ENCODE measurements at places on chromosomes 4 and X.

DNA sequence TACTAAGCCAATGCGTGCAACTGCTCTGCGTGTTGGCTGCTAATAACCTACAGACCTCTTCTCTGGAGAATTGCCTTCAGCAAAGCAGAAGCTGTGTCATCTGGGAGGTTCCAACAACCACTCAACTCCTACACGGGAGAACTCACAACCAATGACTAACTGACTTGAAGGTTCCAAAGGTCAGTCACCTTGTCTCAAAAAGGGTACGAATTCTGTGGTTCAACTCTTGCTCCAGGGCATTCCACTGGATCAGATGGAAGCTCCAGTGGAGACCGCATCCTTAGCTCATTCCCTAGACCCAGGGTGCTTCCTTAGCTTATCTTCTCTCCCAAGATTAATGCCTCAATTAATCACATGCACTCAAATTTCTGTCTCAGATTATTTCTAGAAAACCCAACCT lies 222.7 kb downstream of the CHIC2 start:
- no peak for DNase-seq

- no peak for DNase-seq
Measured at GRCh38 chrX:129529685-129530281, 6.5 kb upstream of the SMARCA1 start.

- no peak for DNase-seq
Measured at GRCh38 chrX:74911494-74911893, 13.8 kb downstream of the NEXMIF start.

- no peak for DNase-seq
Measured at GRCh38 chr4:182738283-182739047, 178.7 kb downstream of the DCTD start.

DNA sequence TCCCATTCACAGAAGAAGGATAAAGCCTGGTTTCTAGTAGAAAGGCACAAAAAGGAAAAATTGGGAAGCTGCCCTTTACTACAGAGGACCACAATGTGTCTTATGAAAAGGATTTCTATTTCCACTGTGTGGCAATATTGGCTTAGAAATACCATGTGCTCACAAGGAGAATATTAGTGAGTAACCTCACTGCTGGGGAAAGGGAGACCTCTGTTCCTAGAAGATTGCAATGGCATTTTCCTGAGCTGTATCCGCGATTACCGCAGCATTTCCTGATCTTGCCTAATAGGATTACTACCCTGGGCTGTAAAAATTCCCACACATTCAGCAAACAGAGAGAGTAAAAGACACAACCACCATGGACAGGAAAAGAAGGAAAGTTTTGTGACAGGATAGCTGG lies 308.8 kb upstream of the TECRL start:
- DNase-seq, result peak; percentile 5

- DNase-seq, result no peak
Measured at GRCh38 chr4:17489721-17490120, 22.2 kb downstream of the QDPR start.

GRCh38 chrX:11430271-11430670 lies 137.1 kb downstream of the AMELX start:
- DNase-seq, result no peak

DNA sequence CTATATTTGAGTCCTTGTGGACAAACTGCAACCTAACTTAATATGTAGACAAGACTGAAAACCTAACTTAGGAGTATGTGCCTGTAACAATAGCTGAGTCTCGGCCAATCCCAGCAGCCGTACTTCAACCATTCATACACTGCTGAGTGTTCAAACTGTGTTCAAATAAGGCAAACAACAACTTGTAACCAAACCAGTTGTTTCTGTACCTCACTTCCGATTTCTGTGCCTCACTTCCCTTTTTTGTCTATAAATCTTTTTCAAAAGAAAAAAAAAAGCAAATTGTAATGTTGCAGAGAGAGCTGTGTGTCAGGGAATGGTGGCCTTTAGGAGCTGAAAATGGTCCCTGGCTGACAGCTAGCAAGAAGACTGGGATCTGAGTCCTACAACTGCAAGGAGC lies 46.0 kb downstream of the GEMIN8 start:
- DNase-seq, result no peak

DNA sequence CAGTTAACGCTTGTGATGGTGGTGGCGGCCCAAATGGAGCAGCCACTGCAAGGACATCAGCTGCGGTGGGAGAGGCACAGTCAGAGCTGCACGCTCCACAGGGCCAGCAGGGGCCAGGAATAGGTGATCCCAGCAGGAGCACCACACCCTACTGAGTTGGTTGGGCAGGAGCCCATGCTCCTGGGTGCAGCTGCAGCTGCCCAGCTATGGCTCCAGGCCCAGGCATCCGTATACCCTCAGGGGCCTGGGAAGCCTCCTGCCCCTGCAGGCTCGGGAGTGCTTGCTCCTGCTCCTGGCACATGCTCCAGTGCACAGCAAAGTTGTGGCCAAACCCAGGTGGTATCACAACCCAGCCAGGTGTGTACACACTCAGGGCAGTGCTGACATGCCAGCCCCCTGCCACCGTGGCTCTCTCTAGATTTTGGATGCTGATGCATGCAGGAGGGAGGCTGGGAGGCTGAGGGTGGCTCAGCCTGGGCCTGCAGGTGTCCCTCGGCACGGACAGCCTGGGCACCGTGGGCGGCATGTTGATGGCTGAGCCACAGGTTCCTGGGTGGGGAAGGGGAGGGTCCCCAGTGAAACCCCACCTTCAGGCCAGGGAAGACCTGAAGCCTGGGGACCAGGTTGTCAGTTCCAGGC lies 150.2 kb downstream of the CXXC4 start:
- DNase-seq, result no peak

- no peak for DNase-seq
Measured at GRCh38 chr4:178339769-178340168, 897.5 kb upstream of the AGA start.

- no peak for DNase-seq
Measured at GRCh38 chr4:78953769-78954666, 14.8 kb upstream of the PAQR3 start.

DNA sequence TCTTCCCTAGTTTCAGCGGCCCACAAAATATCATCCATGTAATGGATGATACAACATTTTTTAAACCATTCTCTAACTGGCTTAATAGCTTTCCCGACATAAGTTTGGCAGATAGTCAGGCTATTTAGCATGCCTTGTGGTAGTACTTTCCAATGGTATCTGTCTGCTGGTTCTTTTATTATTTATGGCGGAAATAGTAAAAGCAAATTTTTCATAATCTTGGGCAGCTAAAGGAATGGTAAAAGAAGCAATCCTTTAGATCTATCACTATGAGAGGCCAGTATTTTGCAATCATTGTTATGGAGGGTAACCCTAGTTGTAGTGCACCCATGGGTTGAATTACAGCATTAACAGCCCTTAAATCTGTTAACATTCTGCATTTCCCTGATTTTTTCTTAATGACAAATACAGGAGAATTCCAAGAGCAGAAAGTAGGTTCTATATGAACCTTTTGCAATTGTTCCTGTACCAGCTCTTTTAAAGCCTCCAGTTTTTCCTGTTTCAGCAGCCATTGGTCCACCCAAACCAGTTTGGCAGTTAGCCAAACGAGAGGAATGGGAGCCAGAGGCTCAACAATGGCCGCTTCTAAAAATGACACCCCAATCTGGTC lies 14.3 kb upstream of the HSD17B11 start:
- DNase-seq, result no peak

DNA sequence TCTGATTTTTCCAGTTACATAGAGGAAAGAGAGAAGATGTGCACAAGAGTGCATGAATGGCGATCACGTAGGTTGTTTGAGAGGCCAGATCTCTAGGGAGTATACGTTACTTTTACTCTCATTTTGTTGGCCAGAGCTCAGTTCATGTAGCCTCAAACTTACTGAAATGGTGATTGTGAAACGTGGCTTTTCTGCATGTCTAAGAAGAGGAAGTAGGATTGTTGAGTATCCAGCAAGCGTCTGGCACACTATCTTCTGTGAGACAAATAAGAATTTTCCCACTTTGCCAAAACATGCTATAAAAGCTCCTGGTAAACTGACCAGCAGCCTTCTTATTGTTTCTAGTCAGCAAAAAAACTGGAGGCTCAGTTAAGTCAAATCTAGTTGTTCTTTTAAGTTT lies 264.5 kb upstream of the EMCN start:
- no peak for DNase-seq

- no peak for DNase-seq
Measured at GRCh38 chr4:186204686-186205085, 13.3 kb downstream of the CYP4V2 start.

DNA sequence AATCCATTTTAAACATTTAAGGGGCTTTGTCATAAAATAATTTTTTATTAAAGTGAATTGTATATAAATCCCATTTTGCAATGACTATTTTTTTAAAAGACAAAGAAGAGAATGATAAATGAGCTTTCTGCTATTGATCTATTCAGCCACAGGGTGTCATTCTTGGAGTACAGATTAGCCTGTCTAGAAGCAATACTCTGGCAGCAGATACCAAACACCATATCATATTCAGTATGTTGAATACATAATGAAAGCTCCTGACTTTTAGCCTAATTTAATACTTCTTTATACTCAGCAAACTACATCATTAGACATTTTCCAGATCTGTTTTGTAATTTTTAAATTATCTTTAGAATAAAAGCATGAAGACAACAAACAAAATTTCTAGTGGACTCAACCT lies 496.3 kb downstream of the PDGFC start:
- peak; percentile 35 for DNase-seq

GRCh38 chr4:14771094-14771493 lies 231.2 kb upstream of the CPEB2 start:
- DNase-seq, result no peak

GRCh38 chrX:63506320-63506719 lies 155.2 kb upstream of the SPIN4 start:
- no peak for DNase-seq

DNA sequence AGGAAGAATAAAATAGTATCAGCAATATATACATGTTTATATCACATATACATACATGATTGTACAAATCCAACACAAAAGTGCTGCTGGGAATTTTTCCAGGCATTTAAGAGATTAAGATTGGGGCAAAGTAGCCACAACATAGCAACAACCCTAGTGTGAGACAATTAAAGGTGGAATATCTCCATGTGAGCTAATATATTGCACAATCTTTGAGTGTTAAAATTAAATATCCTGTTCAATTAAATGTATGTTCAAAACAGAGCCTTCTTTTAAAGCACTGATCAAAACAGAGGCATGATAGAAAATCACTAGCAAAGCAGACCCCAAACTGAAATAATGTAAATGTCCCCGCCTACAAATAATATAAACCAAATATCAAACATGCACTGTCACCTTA lies 97.6 kb downstream of the GABRB1 start:
- no peak for DNase-seq

DNA sequence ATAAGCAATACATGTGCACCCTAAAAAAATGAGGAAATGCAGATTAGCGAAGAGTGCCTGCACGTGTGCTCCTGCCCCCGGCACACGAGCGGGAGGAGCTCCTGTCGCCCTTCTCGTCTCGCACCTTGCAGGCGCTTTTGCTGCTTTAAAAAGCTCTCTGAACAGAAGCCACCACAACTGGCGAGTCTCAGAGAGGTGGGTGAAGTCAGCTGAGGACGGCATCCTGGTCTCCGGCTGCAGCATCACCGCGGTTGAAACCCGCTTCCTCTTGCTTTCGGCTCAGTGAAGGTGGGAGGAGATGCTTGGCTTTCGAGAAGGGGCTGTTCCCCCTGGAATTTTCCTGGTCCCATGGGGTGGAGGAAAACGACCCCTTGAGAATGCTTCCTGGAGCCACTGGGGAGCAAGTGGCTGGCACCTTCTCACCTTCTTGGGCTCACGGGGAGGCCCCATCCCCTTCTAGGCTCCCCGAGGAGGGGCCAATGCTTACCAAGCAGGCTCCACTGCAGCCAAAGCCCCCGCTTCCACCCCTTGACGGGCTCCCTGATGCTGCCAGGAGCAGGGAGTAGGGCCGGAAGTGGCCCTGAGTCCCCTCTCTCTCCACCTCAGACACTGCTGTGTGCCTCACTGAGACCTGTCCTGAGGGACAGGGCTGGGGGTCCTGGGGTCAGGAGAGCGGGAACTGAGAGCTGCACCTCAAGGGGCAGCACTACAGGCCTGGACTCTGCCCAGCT lies 29.2 kb upstream of the MXD4 start:
- DNase-seq, result no peak

DNA sequence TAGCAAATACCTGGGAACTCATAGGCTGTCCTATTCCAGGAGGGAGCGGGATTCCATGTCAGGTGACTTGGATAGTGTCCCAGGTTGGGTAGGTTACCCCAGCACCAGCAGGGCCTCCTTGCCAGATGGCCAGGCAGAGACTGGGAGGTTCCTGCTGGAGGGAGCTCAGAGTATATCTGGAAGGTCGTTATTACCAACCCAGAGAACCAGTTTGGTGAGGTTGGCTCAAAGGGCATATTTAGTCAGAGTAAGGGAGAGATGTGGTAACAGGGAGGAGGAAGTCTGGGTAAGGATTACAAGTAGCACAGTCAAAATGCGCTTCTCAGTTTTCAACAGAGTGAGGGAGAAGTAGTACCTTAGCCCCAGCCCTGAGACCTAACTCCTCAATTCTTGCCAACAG lies 53.3 kb upstream of the LNX1 start:
- peak; percentile 11 for DNase-seq

DNA sequence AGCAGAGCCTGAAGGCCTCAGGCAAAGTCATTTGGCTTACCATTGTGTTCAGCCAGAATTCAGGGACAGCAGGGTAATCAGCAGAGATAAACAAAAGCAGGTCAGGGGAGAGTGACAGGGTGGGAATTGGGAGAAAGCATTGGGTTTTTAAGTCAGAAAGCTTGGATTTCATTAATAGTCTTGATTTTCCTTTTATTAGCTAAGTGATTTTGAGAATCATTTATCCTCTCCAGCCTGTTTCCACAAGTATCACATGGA lies 410.1 kb downstream of the HNRNPD start:
- DNase-seq, result no peak

GRCh38 chr4:40283968-40284367 lies 51.2 kb upstream of the CHRNA9 start:
- no peak for DNase-seq

DNA sequence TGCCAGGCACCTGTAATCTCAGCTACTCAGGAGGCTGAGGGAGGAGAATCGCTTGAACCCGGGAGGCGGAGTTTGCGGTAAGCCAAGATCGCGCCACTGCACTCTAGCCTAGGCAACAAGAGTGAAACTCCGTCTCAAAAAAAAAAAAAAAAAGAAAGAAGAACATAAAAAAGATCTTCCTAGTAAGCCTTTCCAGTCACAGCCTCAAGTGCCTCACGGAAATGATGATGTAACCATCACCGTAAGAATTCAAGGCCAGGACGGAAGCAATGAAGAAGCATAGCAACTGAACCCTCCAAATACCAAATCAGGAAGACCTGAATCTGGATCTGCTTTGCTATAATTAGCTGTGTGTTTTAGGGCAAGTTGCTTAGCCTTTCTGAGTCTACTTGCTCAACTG lies 28.8 kb downstream of the RBM47 start:
- DNase-seq, result no peak

DNA sequence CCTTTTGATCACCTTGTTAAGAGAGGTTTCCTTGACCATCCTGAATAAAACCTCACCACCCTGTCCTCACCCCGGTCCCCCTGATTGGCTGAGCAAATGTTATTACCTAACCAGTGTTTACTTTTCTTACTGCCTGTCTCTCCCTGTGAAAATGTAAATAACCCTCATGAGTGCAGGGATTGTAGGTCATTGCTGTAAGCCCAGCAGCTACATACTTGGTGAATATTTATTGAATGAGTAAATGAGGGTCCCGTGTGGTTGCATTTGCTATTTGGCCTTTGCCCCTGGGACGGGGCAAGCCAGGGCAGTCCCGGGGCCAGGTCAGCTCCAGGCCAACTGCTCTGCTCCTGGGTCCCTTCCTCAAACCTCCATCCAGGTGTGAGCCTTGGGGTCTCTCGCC lies 55.5 kb upstream of the CLCN4 start:
- DNase-seq, result peak; percentile 58

Measured in HuH-7 (cell line).